ENCODE measurements at places on chromosomes 12 and 14.
A peak's percentile ranks its signal among the peaks of the same experiment; 100 is the strongest.

- no peak for DNase-seq
These were observed 56.1 kb downstream of the EPS8 start for GRCh38 chr12:15733136-15733535.

GRCh38 chr12:111163422-111163821, 205.5 kb downstream of the PHETA1 start:
- no peak for DNase-seq

GRCh38 chr14:76056128-76056527, 70.6 kb downstream of the IFT43 start:
- no peak for DNase-seq

DNA sequence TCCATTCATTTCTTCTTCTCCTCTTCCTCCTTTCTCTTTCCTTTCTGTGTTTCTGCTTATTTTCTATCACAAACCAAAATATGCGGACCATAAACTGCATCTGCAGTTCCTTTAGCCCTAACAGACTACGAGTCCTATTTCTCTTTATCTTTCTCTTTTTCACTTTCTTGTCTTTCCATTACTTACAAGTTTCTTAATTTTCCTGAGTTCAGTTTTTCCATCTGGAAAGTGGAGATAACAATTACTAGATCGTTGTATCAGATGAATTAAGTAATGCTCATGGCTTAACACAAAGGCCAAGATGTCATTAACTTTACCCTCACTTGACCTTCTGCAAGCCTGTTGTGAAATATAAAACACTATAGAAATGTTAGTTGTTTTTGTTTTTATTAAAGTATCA, 983 bp upstream of the COPS7A start:
- no peak for DNase-seq

DNA sequence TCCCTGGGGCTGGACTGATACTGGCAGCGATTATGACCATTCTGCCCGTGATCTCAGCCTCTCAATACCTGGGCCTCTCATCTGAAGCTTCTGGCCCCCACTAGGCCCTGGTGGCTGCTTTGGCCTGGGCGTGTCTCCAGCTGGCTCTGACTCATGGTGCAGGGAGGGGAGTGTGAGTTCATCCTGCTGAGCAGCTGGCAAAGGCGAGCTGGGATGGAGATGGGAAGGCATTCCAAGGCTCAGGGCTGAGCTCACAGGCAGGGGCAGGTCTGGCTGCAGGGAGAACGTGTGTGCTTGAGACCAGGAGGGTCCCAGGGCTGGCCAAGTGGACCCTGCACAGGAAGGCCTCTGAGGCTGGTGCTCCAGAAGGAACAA, 221.8 kb downstream of the TMEM121 start:
- no peak for DNase-seq

- DNase-seq, result no peak
These were observed 134.4 kb downstream of the CFAP54 start for GRCh38 chr12:96623656-96624217.

DNA sequence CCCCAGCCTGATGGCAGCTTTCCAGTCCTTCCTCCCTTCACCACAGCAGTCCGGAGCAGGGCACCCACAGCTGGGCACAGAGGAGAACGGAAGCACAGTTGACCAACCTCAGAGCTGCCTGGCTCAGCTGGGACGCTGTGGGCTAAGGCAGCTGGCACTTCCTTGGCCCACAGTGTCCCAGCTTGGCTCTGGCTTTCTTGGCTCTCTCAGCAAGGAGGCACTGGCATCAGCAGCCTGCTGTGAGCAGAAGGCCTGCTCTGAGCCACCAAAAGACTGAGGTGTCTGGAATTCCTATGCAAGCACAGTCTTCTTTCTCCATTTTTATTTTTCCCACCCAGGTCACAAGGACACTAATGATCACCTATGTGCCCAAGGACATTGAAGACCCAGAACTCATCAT, 32.6 kb downstream of the NGB start:
- DNase-seq, result no peak

DNA sequence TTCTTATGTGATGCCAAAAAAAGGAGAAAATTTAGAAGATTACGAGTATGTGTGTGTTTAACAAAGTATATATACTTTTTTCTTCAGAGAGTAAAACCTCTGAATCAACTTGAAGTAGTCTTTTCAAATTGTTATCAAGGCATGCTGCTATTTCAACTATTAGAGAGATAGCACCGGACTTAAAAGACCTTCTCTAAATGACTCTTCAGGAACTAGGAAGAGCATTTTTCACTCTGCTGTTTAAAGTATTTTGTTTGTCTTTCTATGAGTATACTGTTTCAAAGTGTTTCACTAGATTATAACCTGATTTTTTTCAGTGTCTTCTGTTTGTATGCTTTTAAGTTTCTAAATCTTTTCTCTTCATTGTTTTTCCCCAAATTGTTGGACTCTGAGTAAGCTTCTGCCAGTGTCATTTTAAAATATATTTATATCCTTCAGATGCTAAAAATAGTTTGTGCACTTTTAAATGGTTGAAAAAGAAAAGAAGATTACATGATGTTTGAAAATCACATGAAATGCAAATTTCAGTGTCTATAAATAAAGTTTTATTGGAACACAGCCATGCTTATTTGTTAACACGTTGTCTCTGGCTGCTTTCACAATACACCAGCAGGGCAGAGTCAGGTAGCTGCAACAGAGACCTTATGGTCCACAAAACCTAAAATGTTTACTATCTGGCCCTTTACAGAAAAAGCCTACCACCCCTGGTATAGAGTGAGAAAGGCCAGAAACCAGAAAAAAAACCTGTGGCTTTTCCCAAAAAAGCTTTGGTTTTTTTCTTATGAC, 21.3 kb downstream of the CRADD start:
- DNase-seq, result no peak

DNA sequence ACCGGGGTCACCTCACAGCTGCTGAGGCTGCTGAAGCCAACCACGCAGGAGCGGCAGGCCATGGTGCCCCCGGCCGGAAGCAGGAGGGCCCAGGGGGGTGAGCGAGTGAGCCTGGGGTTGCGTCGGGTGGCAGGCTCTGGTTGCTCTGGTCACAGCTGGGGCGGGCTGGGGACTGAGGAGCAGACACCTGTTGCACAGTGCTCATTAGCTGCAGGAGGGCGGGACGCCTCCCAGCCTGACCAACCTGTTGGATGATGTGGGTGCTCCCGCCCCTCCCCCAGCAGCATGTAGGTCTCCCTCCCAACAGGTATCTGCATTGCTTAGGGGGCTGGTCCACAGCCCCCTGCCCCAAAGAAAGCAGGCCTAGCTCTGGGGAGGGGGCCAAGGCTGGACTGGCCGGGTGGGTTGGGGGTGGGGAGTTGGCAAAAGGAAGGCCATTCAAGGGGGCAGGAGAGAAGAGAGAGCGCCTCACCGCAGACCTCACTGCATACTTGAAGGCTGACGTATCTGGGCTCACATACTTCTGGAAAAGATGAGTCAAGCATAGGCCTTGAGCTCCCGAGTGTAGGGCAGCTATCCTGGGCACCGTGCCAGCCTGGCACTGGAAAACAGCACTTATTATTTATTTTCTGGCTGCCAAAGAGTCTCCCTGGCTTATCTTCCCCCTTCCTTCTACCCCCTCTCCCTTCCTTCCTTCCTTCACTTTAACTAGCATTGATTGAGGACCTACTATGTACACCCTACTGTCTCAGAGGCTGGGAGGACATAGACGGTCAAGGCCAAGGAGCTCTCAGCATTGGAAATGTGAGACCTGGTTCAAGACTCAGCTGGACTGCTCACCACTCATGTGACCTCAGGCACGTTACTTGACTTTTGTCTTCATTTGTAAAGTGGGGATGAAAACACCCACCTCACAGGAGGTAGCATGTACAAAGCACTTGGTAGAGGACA, at the start of gene KRT80:
Gene KRT80, minus strand, starts transcription at position 174 of the 951 bp plus-strand sequence. Its CDS starts 112 bp downstream, at position 62.
- DNase-seq, result peak; percentile 98

- no peak for DNase-seq
These were observed 20.3 kb upstream of the TMTC1 start for GRCh38 chr12:29804019-29804418.

GRCh38 chr12:27243006-27243405, 1.1 kb upstream of the STK38L start:
- DNase-seq, result no peak

Data from NCI-H2029 (cell line).